Activated T-cell treated with anti-CD3 and anti-CD28 coated beads, Interleukin-2, amount 50 U/mL, for 24 hours (primary cell): ENCODE measurements at places on chromosomes 11 and 22.

DNA sequence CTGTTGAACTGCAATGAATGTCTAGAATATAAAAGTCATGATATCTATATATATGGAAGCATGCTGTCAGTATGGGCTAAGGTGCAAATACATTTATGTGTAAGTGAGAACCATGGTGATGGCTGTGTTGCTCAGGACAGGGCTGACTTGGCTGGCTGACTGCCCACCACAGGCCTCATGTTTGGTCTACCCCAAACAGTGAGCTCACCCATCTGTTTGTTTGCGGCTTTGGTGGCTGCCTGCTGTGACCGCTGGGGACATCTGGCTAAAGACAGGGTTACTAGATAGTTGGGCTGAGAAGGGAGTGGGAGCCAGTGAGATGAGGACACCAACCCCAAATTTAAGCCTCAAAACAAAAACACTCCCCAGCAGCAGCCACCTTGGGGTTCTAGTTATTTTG lies 6.3 kb downstream of the CD44 start:
- peak; percentile 68 for DNase-seq

DNA sequence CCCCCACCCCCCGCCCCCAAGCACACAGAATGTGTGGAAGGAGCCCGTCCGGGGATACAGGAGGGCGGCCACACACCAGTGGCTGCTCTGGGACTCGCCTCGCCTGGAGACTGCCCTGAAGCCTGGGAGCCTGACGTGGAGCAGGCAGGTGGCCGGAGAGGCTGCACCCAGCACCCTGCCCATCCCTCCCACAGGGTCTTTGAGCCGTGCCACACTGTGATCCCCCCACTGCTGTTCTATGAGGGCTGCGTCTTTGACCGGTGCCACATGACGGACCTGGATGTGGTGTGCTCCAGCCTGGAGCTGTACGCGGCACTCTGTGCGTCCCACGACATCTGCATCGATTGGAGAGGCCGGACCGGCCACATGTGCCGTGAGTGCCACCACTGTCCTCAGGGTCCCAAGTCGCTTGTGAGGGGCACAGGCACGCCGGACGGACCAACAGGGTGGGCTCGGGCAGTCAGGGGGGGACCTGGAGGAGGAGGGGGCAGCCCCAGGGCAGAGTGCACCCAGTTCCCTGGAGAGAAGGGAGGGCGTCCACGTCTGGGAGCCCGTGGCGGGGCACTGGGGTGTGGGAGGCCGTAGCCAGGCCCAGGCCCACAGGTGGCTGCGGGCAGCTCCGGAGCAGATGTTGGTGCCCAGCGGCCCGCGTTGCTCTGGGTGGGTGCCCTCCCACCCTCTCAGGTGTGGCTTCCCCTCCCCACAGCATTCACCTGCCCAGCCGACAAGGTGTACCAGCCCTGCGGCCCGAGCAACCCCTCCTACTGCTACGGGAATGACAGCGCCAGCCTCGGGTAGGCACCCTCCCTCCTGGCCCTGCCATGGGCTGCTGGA lies 27.0 kb upstream of the MUC5B start:
- DNase-seq = no peak

- no peak for DNase-seq
Observed at GRCh38 chr11:126383339-126384335, 28.2 kb downstream of the ST3GAL4 start.

GRCh38 chr11:107177106-107177477 lies 158.8 kb upstream of the GUCY1A2 start:
- DNase-seq = no peak

- DNase-seq = no peak
Observed at GRCh38 chr22:39237318-39238100, 7.3 kb downstream of the PDGFB start.

DNA sequence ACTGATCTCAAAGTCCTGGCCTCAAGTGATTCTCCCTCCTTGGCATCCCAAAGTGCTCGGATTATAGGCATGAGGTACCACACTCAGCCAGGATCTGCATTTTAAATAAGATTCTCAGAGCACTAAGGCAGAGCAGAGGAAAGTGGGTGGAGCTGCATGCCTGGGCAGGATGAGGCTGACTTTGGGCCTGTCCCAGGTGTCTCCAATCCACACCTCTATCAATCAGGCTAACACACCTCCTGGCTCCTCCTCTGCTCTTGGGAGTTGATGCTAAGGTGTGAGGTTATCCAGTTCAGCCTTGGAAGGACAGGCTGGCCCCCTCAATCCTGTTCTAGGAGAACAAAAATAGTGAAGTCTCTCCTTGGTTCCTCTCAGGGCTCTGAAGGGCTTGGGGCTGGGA lies 30.2 kb upstream of the P2RY2 start:
- no peak for DNase-seq

GRCh38 chr22:30423301-30423958 lies 2.1 kb upstream of the MTFP1 start:
- DNase-seq = no peak

DNA sequence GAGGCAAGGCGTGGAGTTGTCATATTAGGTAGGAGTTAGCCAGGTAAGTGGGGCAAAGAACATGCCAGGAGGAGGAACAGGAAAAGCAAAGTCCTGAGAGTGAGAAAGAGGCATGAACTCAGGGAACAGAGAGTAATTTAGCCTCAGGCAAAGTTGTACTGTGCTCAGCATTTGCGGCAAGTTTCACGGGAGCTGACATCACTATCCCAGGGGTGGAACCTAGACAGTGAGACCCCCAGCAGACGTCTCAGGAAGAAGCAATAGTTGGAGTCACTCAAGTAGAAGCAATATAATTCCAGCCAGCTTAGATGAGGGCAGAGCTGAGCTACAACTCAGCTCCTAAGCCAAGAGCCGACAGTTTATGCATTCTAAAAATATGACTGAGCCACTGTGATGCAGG lies 426.0 kb upstream of the ISX start:
- DNase-seq = no peak

- DNase-seq = no peak
Observed at GRCh38 chr22:40676644-40677043, 2.6 kb upstream of the MCHR1 start.

- DNase-seq = no peak
Observed at GRCh38 chr11:128988242-128988970, 45.7 kb upstream of the TP53AIP1 start.

DNA sequence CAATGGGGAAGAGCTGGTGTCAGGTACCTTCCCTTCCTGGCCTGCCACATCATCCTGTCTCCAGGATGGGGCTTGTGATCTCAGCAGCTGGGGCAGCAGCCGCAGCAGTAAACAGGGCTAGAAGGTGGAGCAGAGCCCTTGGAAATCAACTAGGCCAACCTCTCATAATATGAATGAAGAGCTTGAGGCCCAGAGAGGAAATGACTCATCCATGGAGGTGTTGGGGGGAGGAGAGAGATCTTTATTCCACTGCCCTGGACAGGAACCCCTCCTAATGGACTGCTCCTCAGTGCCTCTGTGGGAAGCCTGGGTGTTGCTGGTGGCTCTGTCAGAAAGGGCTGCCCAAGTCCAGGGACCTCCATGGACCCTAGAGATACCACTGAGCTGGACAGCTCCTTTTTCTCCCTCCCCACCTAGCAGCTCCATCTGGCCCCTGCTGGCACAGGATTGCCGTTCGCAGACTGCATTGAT lies 111.8 kb downstream of the OSBP2 start:
- no peak for DNase-seq

- DNase-seq = no peak
Observed at GRCh38 chr11:82896183-82896582, 4.0 kb downstream of the PRCP start.

- no peak for DNase-seq
Observed at GRCh38 chr22:33691057-33691630, 229.1 kb downstream of the LARGE1 start.

GRCh38 chr11:57597916-57598830 lies 688 bp downstream of the SERPING1 start:
- DNase-seq = no peak

DNA sequence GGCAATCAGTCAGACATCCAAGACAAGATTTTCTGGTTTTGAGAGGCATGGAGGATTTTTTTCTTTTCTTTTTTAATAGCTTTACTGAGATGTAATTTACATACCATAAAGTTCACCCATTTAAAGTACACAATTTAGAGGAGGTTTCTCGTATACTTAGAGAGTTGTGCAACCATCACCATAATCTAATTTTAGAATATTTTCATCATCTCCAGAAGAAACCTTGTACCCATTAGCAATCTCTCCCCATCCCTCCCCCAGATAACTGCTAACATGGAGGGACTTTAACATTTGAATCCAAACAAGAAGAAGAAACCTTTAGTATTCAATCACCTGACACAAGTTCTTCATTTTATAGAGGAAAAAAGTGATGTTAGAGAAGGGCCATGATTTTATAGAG lies 83.6 kb downstream of the CLPB start:
- no peak for DNase-seq

- no peak for DNase-seq
Observed at GRCh38 chr11:133191931-133192330, 340.4 kb downstream of the OPCML start.

DNA sequence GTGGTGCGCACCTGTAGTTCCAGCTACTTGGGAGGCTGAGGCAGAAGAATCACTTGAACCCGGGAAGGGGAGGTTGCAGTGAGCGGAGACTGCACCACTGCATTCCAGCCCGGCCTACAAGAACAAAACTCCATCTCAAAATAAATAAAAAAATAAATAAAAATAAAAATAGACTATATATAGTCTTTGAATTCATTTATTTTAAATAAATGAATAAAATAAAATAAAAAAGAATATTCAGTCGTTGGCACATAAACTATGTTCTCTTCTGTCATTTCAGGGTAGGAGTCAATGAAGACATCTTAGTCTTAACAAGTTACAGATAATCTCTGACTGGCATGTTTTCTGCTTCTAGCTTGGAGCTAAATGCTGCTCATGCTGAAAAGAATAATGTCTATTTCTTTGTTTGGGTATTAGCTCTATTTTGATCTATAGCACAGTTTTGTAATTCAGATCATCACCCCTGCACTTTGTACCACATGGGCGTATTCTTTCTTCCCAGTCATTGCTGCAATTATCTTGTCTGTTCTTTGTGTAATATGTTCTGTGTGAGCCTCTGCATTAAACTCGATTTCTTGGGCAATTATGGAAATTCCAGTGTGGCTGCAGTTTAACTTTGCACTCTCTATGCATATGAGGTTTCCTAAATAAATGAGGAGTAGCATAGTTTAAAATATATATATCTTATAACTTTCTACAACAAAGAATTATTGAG lies 1.4 kb upstream of the MS4A14 start:
- DNase-seq = no peak

DNA sequence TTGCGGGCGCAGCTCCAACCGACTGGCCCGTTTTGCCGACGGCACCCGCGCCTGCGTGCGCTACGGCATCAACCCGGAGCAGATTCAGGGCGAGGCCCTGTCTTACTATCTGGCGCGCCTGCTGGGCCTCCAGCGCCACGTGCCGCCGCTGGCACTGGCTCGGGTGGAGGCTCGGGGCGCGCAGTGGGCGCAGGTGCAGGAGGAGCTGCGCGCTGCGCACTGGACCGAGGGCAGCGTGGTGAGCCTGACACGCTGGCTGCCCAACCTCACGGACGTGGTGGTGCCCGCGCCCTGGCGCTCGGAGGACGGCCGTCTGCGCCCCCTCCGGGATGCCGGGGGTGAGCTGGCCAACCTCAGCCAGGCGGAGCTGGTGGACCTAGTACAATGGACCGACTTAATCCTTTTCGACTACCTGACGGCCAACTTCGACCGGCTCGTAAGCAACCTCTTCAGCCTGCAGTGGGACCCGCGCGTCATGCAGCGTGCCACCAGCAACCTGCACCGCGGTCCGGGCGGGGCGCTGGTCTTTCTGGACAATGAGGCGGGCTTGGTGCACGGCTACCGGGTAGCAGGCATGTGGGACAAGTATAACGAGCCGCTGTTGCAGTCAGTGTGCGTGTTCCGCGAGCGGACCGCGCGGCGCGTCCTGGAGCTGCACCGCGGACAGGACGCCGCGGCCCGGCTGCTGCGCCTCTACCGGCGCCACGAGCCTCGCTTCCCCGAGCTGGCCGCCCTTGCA lies 1.0 kb downstream of the FJX1 start:
- peak; percentile 66 for DNase-seq

GRCh38 chr11:27217948-27218420 lies 145.0 kb downstream of the CCDC34 start:
- DNase-seq = no peak

- no peak for DNase-seq
Observed at GRCh38 chr11:19730373-19730772, 17.7 kb downstream of the NAV2 start.

GRCh38 chr11:118914987-118915386 lies 10.7 kb downstream of the BCL9L start:
- DNase-seq = no peak

- no peak for DNase-seq
Observed at GRCh38 chr11:65260302-65260701, 1.5 kb upstream of the POLA2 start.

GRCh38 chr11:78338138-78338537 lies 79.5 kb downstream of the GAB2 start:
- no peak for DNase-seq

DNA sequence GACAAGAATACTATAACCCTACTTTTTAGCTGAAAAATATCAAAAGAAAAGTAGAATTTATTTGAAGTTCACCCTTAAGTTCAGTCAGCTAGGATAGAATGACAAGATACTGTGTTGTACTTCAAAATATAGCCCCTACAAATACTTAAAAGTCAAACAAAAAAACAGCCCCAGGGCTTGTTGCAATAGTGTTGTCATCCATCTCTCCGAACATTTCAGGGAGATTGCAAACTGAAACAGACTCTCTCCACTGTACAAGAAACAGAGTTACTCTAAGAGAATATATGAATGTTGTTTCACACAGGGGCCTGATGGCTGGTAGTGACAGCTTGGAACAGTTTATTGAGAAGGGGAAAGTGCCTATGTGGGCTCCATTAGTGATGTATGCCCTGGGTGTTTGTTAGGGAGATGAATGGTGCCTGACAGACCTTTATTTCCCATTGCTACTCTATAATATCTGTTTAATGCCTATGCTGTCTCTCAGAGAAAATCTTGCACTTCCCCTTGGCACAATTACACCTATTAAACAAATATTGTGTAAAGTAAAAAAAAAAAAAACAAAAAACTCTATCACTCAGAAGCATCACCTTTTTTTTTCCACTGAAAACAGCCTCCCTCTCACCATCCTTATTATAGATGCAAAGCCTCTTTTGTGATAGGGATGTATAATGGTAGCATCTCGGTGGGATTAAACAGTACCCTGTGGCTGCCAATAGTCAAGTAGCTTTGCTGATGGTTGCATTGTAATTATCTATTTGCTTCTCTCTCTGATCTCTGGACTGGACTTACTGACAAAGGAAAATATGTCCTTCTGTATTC lies 506.3 kb upstream of the LUZP2 start:
- DNase-seq = no peak

GRCh38 chr11:32116668-32117067 lies 25.8 kb downstream of the RCN1 start:
- no peak for DNase-seq

- no peak for DNase-seq
Observed at GRCh38 chr22:19847345-19847632, 7.4 kb downstream of the GNB1L start.
